ENCODE measurements at places on chromosomes 4 and X.

DNA sequence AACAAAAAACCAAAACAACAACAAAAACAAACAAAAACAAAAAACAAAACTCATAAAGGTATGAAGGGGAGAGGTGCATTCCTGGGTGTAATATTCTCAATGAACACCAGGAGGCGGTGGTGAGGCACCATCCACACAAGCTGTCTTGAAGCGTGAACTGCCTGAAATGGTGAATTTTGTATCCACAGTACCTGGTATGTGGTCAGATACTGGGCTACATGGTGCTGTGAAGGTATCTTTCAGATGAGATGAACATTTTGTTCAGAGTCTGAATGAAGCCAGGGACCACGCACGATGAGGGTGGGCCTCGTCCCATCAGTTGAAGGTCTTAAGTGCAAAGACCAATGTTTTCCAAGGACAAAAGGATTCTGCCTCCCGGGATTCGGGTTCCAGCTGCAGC lies 58.5 kb downstream of the ASMT start:
- H3K27ac ChIP-seq: no peak overlapping the region
- no peaks in the 10 kb centered on the region for H3K27me3 ChIP-seq
- H3K4me3 ChIP-seq: no peak overlapping the region
- DNase-seq: peak; percentile 2
- no peaks in the 10 kb centered on the region for H3K4me1 ChIP-seq

GRCh38 chrX:21373637-21374162 lies 518 bp upstream of the CNKSR2 start:
- peak; percentile 14 for DNase-seq
- H3K4me1 ChIP-seq: peaks cover 5% of the 10 kb centered on the region
- peak overlapping the region; percentile 49 for H3K4me3 ChIP-seq
- H3K27me3 ChIP-seq: peaks cover 25% of the 10 kb centered on the region

DNA sequence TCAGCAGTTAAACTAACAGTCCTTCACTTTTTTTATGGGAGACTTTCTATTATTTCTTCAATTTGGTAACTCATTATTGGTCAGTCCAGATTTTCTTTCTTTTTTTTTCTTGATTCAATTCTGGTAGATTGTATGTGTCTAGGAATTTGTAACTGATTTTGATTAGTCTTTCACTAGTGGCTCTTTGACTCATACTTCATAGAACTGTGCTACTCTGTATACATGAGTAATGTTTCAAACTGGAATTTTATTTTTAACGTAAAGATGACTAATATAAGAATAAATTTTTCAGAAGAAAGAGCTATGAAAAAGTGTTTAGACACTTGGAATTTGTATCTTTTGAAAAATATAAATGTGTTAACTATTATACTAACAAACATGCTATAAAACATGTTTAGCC lies 813.0 kb downstream of the TRAM1L1 start:
- no peak overlapping the region for H3K4me3 ChIP-seq
- no peaks in the 10 kb centered on the region for H3K36me3 ChIP-seq
- no peaks in the 10 kb centered on the region for H3K4me1 ChIP-seq
- DNase-seq: no peak
- no peaks in the 10 kb centered on the region for H3K27me3 ChIP-seq

GRCh38 chr4:137794764-137795254 lies 262.5 kb upstream of the PCDH18 start:
- H3K36me3 ChIP-seq: no peaks in the 10 kb centered on the region
- H3K4me1 ChIP-seq: peaks cover 7% of the 10 kb centered on the region
- peak overlapping the region; percentile 4 for H3K4me3 ChIP-seq
- no peaks in the 10 kb centered on the region for H3K27me3 ChIP-seq

- no peaks in the 10 kb centered on the region for H3K36me3 ChIP-seq
- no peak overlapping the region for H3K4me3 ChIP-seq
- H3K4me1 ChIP-seq: peaks cover 54% of the 10 kb centered on the region
- no peak overlapping the region for H3K27ac ChIP-seq
- H3K27me3 ChIP-seq: no peaks in the 10 kb centered on the region
Measured at GRCh38 chr4:38150766-38151165, 190.6 kb downstream of the PTTG2 start.

- no peak overlapping the region for H3K4me3 ChIP-seq
- H3K36me3 ChIP-seq: no peaks in the 10 kb centered on the region
- H3K4me1 ChIP-seq: no peaks in the 10 kb centered on the region
- H3K27me3 ChIP-seq: no peaks in the 10 kb centered on the region
Measured at GRCh38 chr4:157045507-157046127, 30.3 kb upstream of the GLRB start.

DNA sequence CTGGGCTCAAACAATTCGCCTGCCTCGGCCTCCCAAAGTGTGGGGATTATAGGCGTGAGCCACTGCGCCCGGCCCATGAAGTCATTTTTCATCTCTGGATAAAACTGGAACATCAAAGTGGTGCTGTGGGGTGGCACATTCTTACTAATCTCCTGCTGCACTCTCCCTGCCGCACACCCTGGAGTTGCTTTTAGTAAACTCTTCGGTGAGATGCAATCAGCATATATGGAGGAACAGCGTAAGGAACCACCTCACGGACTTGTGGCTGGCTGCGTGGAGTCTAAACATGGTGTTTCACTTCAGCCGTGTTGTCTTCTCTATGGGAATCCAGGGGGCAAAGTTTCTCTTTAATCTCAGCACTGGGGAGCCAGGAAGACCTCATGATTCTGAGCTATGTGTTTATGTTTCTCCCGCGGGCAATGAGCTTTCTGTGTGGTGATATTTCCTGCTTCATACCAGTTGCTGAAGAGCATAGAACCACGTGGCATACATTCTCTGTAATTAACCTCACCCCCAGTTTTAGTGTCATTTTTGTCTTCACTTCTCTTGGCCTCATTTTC lies 2.1 kb upstream of the RHOH start:
- H3K36me3 ChIP-seq: no peaks in the 10 kb centered on the region
- no peaks in the 10 kb centered on the region for H3K4me1 ChIP-seq
- H3K27me3 ChIP-seq: peaks cover 2% of the 10 kb centered on the region

DNA sequence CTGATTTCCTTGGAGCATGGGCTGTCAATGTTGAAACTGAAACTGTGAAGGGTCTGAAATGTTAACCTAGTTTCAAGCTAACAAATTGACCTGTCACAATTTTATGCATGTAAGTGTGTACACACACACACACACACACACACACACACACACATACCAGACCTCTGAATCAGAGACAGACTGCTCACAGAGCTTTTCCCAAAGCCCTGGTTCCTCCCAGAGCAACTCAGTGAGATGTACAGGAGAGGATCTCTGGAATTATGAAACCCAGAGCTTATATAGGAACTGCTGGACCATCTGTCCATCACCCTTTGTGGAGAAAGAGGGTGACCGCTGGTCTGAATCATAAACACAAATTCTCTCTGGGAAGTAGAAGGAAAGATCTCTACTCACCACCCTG lies 228.1 kb upstream of the PRPS2 start:
- H3K4me3 ChIP-seq: no peak overlapping the region
- H3K4me1 ChIP-seq: no peaks in the 10 kb centered on the region
- no peak overlapping the region for H3K27ac ChIP-seq
- no peaks in the 10 kb centered on the region for H3K27me3 ChIP-seq
- DNase-seq: no peak

DNA sequence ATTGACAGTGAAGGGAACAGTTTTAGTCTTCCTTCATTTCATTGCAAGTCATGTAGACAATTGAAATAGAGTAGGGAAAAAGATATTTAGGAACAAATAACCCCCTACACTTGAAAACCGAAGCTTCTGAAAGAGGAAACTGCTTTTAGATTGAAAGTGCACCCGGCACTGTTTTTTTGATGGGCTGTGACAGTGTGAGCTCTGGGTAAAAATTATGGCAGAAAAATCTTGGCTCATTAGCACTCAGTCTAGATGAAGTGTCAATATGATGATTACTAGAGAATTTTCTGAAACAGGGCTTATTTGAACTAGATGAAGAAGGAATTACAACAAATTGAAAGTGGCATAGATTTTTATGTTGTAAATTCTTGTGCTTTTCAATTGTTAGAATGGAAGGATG lies 1132.4 kb downstream of the RAPGEF2 start:
- no peaks in the 10 kb centered on the region for H3K36me3 ChIP-seq
- H3K4me3 ChIP-seq: no peak overlapping the region
- H3K27ac ChIP-seq: no peak overlapping the region
- H3K27me3 ChIP-seq: no peaks in the 10 kb centered on the region
- no peak for DNase-seq

DNA sequence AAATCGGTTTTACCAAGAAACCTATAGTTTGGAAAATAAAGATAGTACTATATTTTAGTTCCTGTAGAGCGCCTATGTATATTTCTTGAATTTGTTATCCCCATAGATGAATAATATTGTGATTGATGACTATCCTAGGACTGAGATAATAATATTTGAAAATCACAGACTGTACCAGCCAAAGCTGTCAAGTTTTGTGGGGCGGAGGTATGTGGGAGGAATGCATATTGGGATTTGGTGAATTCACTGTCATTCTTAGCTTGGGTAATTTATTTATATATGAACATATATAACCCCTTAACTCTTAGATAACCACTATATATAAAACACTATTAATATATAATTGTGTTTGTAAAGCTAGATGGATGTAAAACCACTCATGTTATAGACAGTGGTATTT lies 205.5 kb upstream of the ARSJ start:
- H3K27me3 ChIP-seq: no peaks in the 10 kb centered on the region
- H3K36me3 ChIP-seq: no peaks in the 10 kb centered on the region
- H3K4me1 ChIP-seq: peaks cover 3% of the 10 kb centered on the region
